ENCODE measurements at places on chromosomes 13 and 19.
A peak's percentile ranks its signal among the peaks of the same experiment; 100 is the strongest.

DNA sequence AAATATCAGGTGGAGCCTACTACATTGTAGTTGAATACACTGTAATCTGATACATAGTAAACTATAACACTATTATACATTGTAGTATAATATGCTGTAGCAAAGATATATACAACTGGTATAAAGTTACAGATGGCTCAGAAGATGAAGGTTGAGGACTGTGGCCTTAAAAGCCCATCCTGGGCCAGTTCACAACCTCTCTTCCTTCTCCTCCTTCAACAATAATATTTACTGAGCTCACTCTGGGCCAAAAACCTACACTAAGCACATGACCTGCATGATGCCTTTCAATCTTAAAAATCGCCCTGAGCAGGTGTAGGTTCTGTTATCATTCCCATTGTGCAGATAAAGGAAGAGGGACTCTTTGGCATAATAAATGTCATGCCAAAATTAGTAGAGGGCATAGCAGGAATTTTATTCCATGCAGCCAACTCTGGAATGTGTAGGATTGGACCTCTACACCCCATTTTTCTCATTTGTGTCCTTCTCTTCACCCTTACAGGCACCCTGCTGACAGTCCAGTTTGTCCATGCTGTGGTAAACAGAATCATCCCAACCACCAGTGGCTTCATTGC lies 14.6 kb upstream of the SIN3B start:
- no peak for DNase-seq

DNA sequence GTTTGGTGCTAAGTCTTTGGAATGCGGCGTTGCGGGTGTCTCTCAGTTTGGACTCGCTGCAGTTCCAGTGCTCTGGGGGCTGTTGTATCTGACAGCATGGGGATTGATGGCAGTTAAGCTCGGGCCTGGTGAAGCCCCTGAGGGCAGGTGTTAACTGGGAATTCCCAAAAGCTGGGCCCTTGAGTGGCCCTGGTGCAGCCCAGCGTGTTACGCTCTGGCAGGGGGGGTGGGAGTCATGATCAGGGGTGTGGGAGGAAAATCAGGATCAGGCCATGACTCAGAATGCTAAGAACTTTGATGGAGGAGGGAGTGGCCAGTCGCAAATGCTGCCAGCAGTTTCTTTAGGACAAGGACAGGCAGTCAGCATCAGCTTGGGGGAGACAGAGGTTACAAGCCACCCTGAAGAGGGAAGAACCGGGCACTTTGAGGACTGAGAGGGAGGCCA lies 19.6 kb downstream of the AP2A1 start:
- DNase-seq, result no peak

DNA sequence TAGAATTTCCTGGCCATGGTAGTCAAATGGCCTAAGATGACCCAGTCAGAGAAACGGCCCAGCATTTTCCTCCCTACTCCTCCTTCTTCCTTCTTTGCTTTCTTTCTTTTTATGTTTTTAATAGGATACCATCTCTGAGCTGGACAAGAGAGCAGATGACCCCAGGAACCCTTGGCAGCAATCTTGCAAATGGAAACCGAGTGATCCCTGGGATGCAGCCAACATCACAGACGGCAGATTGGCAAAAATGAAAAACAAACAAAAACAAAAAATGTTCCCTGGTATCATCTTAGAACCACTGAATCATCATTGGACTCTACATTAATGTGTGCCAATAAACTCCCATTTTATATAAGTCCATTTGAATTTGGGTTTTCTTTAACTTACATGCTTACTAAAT lies 424.4 kb downstream of the FGF14 start:
- no peak for DNase-seq

GRCh38 chr19:7540761-7541474 lies 5.4 kb downstream of the PNPLA6 start:
- DNase-seq, result peak; percentile 57

- no peak for DNase-seq
Observed at GRCh38 chr13:114259974-114260373, 21.4 kb upstream of the UPF3A start.

DNA sequence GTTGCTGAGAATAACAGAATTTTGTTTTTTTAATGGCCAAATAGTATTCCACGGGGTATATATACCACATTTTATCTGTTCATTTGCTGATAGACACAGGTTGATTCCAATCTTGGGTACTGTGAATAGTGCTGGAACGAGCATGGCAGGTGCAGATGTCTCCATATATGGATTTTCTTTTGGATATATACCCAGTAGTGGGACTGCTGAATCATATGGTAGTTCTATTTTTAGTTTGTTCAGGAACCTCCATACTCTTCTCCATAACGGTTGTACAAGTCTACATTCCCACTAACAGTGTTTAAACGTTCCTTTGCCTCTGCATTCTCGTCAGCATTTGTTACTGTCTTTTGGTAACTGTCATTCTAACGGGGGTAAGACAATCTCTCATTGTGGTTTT lies 17.3 kb downstream of the ANKRD10 start:
- no peak for DNase-seq

DNA sequence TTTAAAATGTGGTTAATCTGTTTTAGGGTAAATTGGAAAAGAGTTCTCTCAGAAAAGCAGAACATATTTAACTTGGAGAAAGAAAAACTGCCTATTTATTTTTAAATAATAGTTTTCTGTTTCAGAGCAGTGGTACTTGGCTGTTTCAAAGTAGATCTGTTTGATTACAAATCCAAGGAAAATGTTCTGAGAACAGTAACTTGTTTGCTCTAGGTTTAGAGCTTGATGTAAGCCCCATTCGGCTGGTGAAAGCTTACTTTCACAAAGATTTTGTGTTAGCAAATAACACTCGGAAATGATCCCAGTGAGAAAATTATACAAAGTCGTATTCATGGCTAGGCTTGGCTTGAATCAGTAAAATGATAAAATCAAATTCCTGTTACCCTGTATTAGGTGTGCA lies 395.8 kb upstream of the GPC6 start:
- no peak for DNase-seq

DNA sequence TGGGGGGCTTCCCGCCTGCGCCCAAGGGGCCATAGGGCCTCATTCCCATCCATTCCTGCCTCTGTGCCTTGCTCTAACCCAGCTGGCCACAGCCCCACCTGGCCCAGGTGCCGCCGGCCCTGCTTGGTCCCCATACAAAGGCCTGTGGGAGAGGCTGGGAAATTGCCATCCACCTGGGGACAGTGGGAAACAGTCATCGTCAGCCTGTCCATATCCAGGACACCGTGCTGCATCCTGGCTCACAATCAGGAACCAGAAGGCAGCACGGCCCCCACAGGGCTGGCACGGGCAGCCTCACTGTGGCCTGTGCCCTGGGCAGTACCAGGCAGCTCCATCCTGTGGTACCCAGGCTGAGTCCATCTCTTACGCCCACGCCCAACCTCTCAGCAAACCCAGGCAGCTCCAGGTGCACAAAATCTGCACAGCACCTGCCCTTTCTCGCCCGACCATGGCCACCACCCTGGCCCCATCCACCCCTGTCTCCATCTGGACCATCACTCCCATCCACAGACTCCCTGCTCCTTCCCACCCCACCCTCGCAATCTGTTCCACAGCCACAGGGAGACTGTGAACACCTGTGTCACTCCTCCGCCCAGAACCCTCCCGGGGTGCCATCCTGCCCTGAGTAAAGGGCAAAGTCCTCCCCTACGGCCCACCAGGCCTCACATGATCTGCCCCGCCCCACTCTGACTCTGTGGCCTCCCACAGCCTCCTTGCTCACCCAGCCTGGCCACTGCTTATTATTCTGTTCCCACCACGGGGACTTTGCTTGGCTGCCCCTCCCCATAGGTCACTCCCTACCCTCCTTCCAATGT lies 21.1 kb upstream of the FBXO27 start:
- DNase-seq, result no peak

- DNase-seq, result no peak
Observed at GRCh38 chr13:110248449-110249143, 58.4 kb downstream of the COL4A1 start.

GRCh38 chr13:108315273-108315672 lies 45.8 kb downstream of the TNFSF13B start:
- DNase-seq, result no peak

- no peak for DNase-seq
Observed at GRCh38 chr19:13952931-13953531, 722 bp downstream of the DCAF15 start.

GRCh38 chr19:7624810-7625209 lies 4.5 kb downstream of the XAB2 start:
- DNase-seq, result no peak

DNA sequence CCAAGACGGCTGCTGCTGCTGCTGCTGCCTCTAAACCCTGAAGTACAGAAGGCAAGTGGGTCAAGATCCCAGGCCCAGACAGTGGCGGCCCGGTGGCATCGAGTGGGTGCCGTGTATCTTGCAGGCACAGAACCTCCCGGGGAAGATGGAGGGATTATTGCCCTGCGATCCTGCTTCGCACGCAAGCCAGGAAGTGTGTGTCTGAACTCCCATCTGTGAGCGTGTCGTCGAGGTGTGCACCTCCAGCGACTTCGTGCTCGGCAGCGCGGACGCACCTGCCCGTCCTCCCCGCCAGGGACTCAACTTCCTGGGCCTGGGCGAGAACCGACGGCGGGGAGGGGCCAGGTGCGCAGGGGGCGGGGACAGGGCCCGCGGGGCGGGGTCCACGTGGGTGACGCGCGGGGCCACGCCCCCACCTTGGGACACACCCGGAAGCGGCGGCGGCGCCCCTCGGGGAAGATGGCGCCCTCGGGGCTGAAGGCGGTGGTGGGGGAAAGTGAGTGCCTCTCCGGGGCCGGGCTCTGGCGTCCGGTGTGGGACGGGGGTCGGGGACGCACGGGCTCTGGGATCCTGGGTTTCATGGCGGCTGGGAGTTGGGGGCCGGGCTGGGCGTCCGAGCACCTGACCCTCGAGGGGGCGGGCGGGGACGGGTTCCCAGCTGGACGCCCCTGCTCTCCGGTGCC lies at the start of gene STXBP2:
STXBP2 (plus strand) TSS at position 420 of the 683 bp plus-strand sequence; CDS start at position 460, 40 bp downstream.
- DNase-seq, result peak; percentile 91

DNA sequence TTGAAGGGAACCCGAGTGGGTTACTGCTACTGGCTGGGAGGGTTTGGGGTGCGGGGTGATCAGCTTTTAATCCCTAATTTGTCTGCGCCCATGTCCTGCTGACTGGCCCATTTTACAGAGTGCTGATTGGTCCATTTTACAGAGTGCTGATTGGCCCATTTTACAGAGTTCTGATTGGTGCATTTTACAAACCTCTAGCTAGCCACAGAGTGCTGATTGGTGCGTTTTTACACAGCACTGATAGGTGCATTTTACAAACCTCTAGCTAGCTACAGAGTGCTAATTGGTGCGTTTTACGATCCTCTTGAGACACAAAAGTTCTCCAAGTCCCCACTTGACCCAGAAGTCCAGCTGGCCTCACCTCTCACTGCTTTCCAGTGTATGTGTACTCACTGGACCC lies 43.2 kb downstream of the MTMR6 start:
- DNase-seq, result no peak

- DNase-seq, result no peak
Observed at GRCh38 chr13:44312834-44313551, 60.6 kb upstream of the SERP2 start.

DNA sequence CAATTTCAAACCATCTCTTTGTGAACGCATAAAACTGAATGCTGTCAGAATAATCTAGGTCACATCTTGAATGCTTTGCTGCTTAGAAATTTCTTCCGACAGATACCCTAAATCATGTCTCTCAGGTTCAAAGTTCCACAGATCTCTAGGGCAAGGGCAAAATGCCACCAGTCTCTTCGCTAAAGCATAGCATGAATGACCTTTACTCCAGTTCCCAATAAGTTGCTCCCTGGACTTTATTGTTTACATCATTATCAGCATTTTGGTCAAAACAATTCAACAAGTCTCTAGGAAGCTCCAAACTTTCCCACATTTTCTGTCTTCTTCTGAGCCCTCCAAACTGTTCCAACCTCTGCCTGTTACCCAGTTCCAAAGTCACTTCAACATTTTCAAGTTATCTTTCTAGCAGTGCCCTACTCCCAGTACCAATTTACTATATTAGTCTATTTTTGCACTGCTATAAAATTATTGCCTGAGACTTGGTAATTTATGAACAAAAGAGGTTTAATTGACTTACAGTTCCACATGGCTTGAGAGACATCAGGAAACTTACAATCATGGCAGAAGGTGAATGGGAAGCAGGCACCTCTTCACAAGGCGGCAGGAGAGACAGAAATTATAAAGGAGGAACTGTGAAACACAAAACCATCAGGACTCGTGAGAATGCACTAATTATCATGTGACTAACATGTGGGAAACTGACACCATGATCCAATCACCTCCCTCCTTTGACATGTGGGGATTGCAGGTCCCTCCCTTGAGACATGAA lies 77.0 kb downstream of the SPRY2 start:
- no peak for DNase-seq

GRCh38 chr19:3984584-3984907 lies 717 bp downstream of the EEF2 start:
- no peak for DNase-seq

DNA sequence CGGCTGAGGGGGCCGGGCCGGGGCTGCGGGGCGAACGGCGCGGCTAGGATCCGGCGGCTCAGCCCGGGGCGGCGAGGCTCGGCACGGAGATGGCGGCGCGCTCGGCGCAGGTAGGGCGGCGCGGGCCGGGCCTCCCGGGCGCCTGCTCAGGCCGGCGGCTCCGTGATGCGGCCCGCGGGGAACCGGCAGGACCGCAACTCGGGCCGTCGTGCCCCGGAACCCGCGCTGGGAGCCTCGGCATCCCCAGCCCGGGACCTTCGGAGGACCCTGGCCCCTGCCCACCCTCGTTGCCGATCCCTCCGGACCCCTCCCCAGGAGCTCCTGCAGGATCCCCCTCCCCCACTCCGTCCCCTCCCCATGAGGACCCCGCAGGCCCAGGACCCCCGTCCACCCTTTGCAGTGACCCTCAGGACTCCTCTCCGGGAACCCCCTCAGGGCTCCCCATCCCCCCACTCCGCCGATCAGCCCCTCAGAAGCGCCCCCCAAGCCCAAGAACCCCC lies 304 bp downstream of the EVI5L start:
- no peak for DNase-seq

DNA sequence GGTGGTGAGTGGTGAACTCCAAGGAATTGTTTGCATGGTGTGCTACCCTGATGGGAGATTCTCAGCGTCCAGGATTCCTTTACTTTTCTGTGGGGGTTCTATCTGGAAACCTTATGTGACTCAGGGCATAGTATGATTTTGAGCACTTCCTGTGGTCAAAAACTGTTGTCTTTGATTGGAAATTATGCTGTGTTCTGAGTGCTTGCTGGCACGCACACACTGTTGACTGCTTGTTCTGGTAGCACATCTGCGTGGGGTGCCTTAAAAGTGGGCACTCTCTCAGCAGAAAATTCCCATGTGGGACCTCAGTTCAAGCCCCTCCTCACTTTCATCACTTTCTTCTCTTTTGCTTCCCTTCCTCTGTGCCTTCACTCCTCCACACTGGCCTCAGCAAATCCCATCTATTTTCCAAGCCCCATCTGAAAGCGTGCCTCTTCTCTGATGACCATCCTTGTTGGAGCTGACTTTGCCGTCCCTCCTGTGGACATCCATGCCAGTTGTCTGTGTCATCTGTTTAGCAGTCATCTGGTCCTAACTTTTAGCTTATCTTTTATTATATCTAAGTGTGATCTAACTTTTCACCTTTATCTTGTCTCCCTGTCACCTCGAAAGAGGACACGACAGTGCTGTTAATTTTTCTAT lies 56.4 kb upstream of the NPAS1 start:
- no peak for DNase-seq
